ENCODE measurements at places on chromosomes 11 and 22.

GRCh38 chr22:21858025-21858764, 9.2 kb downstream of the MAPK1 start:
- H3K4me3 ChIP-seq = no peak overlapping the region
- peaks cover 9% of the 10 kb centered on the region for H3K4me1 ChIP-seq
- no peak for DNase-seq
- no peaks in the 10 kb centered on the region for H3K36me3 ChIP-seq
- H3K27me3 ChIP-seq = no peaks in the 10 kb centered on the region

- H3K27me3 ChIP-seq = no peaks in the 10 kb centered on the region
- H3K27ac ChIP-seq = no peak overlapping the region
- peaks cover 4% of the 10 kb centered on the region for H3K4me1 ChIP-seq
- DNase-seq = no peak
- no peak overlapping the region for H3K4me3 ChIP-seq
These were observed 5.5 kb downstream of the OSM start for GRCh38 chr22:30261134-30261533.

DNA sequence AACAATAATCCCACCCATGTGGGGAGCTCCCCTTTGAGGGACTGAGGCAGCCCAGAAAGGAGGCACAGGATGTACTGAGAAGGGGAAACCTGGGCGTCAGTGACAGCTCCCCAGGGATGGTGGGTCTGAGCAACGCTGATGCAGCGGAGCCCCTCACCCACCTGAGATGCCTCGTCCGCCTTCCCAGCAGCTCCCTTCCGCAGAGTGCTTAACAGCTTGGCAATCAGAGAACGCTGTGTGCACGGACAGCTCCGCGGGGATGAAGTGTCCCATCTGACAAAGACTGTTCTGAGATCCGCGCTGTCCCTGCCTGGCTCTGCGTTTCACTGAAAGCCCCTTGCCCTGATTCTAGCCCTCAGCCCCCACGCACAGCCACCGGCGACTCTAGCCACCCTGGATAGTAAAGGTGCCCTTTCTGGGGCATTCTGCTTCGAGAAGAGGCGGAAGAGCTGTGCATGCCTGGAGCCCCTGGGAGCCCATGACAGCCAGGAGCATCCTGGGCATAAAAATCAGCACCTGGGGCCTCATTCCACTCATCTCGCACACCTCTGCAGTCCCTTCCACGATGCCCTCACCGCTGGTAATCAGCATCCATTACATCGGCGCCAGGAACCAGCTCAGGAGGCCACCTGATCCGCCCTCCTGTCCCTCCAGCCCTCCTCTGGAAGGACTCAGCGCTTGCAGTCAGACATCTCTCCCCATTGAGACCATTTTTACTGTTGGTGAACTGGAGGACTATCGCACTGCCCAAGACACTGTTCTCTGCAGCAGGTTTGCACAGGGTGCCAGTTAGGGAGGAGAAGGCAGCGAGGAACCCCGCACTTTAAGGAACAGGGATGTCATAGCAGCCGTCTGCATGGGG, 10.7 kb downstream of the KCNJ5 start:
- no peak for DNase-seq
- H3K27me3 ChIP-seq = no peaks in the 10 kb centered on the region
- H3K36me3 ChIP-seq = no peaks in the 10 kb centered on the region
- no peak overlapping the region for H3K4me3 ChIP-seq
- no peak overlapping the region for H3K27ac ChIP-seq

DNA sequence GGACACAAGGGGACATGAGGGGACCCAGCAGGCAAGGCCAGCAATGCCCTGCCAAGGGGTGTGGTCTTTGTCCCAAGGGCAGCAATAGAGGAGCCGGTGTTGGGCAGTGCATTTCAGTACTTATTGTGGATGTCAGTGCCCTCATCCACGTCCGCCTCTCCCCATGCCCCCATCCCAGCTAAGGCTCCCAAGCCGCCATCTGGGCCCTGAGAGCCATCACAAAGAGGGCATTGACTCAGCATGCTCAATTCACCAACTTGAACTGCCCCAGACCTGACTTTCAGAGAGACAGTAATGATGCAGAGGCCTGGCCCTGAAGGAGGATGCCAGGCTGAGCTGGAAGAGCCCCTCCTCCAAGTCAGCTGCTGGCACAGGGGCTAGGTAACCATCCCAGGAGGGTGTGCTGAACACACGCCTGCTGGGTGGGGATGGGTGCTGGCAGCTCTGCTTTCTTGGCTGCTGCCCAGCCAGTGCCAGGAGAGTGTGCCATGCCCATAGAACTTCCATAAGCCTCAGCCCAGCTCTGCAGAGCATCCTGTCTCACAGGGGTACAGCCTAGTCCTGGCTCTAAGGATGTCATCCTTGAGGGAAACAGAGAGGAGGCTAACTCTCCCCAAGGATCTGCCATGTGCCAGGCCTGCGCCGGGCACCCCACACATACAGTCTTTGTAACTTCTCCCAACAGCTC, 46.5 kb downstream of the PDE2A start:
- no peak overlapping the region for H3K4me3 ChIP-seq
- no peak overlapping the region for H3K27ac ChIP-seq
- H3K4me1 ChIP-seq = no peaks in the 10 kb centered on the region

- no peak overlapping the region for H3K4me3 ChIP-seq
- DNase-seq = no peak
- H3K27me3 ChIP-seq = no peaks in the 10 kb centered on the region
- no peaks in the 10 kb centered on the region for H3K4me1 ChIP-seq
- H3K36me3 ChIP-seq = no peaks in the 10 kb centered on the region
- no peak overlapping the region for H3K27ac ChIP-seq
These were observed 531.8 kb upstream of the CADM1 start for GRCh38 chr11:116035977-116036376.

GRCh38 chr11:123314972-123315371, 115.1 kb upstream of the GRAMD1B start:
- H3K4me1 ChIP-seq = no peaks in the 10 kb centered on the region
- H3K36me3 ChIP-seq = no peaks in the 10 kb centered on the region
- no peak overlapping the region for H3K4me3 ChIP-seq
- peaks cover 11% of the 10 kb centered on the region for H3K27me3 ChIP-seq
- H3K27ac ChIP-seq = no peak overlapping the region
- no peak for DNase-seq

DNA sequence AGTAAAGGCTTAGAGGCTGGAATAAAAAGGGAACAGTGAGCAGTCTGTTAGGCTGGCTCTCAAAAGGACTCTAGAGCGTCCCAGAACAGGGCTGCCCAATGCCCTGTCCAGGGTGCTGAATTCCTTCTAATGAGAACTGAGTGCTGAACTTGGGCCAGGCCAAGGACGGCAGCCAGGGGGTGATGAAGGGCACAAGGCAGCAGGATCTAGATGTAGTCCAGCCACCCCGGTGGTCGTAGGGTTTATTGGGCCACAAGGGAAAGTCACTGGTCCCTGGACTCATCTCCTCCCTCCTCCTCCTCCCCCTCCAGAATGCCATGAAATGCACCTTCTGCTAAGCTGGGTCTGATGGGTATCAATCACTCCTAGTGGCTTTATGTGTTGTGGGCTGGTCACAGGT, 19.2 kb downstream of the NPTXR start:
- H3K4me3 ChIP-seq = no peak overlapping the region
- DNase-seq = peak; percentile 88
- no peaks in the 10 kb centered on the region for H3K4me1 ChIP-seq
- H3K36me3 ChIP-seq = no peaks in the 10 kb centered on the region

DNA sequence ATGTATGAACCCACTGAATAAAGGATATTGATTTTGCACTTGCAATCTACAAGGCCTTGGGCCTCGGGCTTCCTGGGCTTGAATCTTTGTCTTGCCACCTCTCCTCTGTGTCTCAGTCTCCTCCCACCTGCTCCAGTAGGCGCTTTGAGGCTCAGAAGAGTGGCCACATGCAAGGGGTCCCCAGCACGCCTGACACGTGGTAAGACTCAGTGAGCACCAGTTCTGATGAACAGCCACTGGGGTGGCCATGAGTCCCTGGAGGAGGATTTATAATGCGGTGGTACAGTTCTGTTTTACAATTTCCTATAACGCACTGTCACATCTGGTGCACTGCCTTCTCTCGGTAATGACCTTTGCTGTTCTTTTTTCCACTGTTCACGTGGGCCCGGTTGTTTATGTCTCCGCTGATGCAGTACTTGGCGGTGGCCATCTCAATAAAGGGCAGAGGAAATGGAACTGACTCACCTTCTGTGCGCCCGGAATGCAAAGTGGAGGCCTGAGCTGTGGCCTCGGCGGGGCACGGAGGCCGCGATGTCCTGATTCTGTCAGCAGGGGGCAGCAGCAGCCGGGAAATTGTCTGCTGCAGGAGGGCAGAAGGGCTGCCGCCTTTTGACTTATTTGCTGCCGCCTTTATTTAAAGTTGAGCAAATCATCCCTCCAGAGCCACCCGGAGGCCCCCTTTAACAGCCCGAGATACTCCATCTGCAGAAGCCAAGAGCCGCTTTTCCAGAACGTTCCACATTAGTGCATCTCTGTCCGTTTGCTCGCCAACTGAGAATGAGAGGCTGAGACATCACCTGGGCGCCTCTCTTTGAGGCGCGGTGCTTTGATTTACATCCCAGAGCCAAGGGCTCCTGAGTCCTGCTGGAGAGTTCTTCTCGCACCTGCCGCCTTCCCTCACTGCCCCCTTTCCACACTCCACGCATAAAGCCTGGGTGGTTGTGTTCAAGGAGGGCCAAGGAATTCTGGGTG, 6.0 kb upstream of the IFT27 start:
- H3K4me3 ChIP-seq = no peak overlapping the region
- peak; percentile 96 for DNase-seq
- H3K27ac ChIP-seq = peak overlapping the region; percentile 58
- 0 out of 2 replicates have a peak, but pooled peaks cover 5% of the 10 kb centered on the region for H3K4me1 ChIP-seq

- no peak overlapping the region for H3K27ac ChIP-seq
- H3K4me3 ChIP-seq = no peak overlapping the region
- no peaks in the 10 kb centered on the region for H3K36me3 ChIP-seq
- peaks cover 48% of the 10 kb centered on the region for H3K27me3 ChIP-seq
These were observed 20.5 kb downstream of the IGF2 start for GRCh38 chr11:2118677-2119076.

- no peak overlapping the region for H3K4me3 ChIP-seq
- DNase-seq = peak; percentile 56
- peak overlapping the region; percentile 28 for H3K27ac ChIP-seq
- H3K27me3 ChIP-seq = no peaks in the 10 kb centered on the region
These were observed 35.0 kb downstream of the TIMP3 start for GRCh38 chr22:32836280-32837123.

DNA sequence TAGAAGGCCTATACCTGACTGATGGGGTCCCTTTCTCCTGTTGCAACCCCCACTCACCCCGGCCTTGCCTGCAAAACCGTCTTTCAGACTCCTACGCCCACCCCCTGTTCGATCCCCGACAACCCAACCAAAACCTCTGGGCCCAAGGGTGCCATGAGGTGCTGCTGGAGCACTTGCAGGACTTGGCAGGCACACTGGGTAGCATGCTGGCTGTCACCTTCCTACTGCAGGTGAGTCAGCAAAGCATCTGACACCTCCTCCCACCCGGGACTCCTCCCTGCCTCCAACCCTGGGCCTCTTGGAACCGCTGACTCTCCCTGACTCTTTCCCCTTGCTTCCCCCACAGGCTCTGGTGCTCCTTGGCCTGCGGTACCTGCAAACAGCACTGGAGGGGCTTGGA, 1.2 kb downstream of the ROM1 start:
- no peaks in the 10 kb centered on the region for H3K27me3 ChIP-seq
- no peak overlapping the region for H3K4me3 ChIP-seq
- DNase-seq = peak; percentile 63
- no peak overlapping the region for H3K27ac ChIP-seq
- H3K36me3 ChIP-seq = no peaks in the 10 kb centered on the region
- peaks cover 5% of the 10 kb centered on the region for H3K4me1 ChIP-seq

DNA sequence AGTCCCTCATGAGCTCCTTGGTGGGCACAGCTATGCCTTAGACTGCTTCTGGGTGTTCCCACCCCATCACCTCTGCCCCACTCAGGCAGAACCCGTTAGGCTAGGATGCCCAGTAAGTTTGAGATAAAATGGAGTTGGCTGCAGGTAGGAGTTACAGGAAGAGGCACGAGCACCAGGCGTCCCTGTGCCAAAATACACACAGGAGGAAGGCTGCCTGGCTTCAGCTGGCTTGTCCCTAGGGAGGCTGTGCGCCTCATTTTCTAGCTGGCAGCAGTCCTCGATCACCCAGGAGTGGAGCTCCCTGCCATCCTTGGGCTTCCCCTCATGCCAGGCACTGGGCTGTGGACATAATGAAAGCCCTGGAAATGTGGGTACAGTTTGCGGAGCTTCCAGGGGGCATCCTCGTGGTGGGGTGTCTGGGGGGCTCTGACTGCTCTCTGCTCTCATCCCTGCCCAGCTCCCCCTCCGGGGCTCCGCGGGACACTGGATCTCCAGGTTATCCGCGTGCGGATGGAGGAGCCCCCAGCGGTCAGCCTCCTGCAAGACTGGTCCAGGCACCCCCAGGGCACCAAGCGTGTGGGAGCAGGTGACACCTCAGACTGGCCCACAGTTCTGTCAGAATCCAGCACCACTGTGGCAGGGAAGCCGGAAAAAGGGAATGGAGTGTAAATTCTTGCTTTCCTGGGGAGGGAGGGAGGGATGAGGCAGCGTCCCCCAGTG, 12.3 kb upstream of the MARK2 start:
- no peak overlapping the region for H3K27ac ChIP-seq
- no peaks in the 10 kb centered on the region for H3K4me1 ChIP-seq
- H3K36me3 ChIP-seq = peaks cover 10% of the 10 kb centered on the region

DNA sequence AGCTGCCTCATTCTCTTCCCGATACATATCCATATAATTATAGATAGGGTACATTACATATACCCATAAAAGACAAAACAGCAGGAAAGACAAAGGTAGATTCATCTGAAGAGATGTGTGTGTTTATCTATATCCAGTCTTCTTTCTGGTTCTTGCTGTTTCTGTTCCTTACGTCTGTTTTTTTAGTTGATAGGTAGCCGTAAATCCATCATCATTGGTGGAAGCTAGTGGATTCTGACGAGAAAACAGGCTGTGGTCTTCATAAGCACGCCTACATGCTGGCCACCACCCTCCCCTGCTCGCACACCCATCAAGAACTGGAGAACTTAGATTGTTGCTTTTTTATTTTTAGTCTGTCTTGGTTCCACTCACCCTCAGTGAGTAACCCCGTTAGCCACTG, 51.6 kb downstream of the ARFGAP2 start:
- no peak overlapping the region for H3K4me3 ChIP-seq
- no peaks in the 10 kb centered on the region for H3K36me3 ChIP-seq
- no peak for DNase-seq
- H3K4me1 ChIP-seq = no peaks in the 10 kb centered on the region
- no peaks in the 10 kb centered on the region for H3K27me3 ChIP-seq

- H3K36me3 ChIP-seq = no peaks in the 10 kb centered on the region
- no peaks in the 10 kb centered on the region for H3K27me3 ChIP-seq
- DNase-seq = peak; percentile 54
- H3K4me3 ChIP-seq = no peak overlapping the region
- no peaks in the 10 kb centered on the region for H3K4me1 ChIP-seq
These were observed 37.6 kb upstream of the SLC5A1 start for GRCh38 chr22:32005453-32005852.
